ENCODE measurements at places on chromosomes 16 and 17.

DNA sequence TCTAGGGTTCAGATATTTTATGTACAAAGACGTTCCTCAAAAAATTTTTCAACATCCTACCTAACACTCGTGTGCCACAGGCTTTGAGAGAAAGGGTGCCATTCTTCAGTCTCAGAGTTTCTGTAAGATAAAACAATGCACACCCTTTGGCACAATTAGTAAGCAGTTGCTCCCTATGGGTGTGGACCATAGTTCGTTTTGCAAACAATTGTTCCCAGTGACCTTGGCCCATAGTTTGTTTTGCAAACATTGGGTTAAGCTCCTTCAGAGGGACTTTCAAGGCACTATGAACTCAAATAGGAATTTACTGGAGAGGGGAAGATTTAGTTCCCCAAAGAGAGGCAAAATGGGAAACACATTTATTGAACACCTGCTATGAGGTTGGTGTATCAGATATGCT, 220.3 kb upstream of the CA10 start:
- no peak overlapping the region for H3K4me3 ChIP-seq
- no peak overlapping the region for H3K27ac ChIP-seq
- no peak for DNase-seq
- H3K27me3 ChIP-seq: no peaks in the 10 kb centered on the region
- no peaks in the 10 kb centered on the region for H3K36me3 ChIP-seq
- H3K4me1 ChIP-seq: peaks cover 7% of the 10 kb centered on the region

DNA sequence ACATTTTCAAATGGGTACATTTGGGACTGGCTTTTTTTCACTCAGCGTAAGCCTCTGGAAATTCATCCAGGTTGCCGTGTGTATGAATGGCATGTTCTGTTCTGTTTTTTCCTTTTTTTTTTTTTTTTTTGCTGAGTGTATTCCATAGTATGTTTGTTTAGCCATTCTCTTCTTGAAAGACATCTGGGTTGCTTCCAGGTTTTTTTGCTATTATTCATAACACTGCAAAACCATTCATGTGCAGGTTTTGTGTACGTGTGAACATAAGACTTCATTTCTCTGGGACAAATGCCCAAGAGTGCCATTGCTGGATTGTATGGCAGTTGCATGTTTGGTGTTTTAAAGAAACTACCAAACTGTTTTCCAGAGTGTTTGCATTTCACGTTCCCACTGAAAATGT, 335.9 kb upstream of the TNRC6C start:
- H3K36me3 ChIP-seq: peaks cover under 1% of the 10 kb centered on the region
- no peak overlapping the region for H3K4me3 ChIP-seq
- no peak overlapping the region for H3K27ac ChIP-seq

DNA sequence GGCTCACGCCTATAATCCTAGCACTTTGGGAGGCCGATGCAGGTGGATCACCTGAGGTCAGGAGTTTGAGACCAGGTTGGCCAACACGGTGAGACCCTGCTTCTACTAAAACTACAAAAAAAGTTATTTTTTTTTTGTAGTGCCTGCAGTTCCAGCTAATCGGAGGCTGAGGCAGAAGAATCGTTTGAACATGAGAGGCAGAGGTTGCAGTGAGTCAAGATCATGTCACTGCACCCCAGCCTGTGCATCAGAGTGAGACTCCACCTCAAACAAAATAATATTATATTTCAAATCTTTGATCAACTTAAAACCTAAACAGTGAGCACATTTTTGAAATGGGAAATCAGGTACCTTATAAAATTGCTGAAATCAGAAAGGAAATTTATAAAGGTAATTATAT, 36.5 kb downstream of the NCOR1 start:
- no peak overlapping the region for H3K4me3 ChIP-seq
- H3K27ac ChIP-seq: no peak overlapping the region
- DNase-seq: no peak
- no peaks in the 10 kb centered on the region for H3K27me3 ChIP-seq

- peak overlapping the region; percentile 92 for H3K27ac ChIP-seq
- no peaks in the 10 kb centered on the region for H3K27me3 ChIP-seq
- no peak overlapping the region for H3K4me3 ChIP-seq
- peaks cover 54% of the 10 kb centered on the region for H3K36me3 ChIP-seq
- H3K4me1 ChIP-seq: peaks cover 22% of the 10 kb centered on the region
These were observed 32.3 kb downstream of the GJC1 start for GRCh38 chr17:44797802-44798201.

Data from nephron progenitor cell (in vitro differentiated cells).